Caco-2 (cell line): ENCODE measurements at places on chromosomes 6 and 20. TPM values are rescaled to one million over a fixed set of nuclear protein-coding genes. Genes with fewer than 3 reads are reported as not detected.

Gene COL21A1
- total RNA-seq, result 1.2 and 1.3 TPM in 2 replicates

Gene ANKEF1
- total RNA-seq, result 3.7 and 3.9 TPM in 2 replicates

Gene HLA-DRA
- not detected in 2 replicates for total RNA-seq

Gene TMEM30A
- 55.8 and 58.9 TPM in 2 replicates for total RNA-seq

Gene SASH1
- 41.7 and 42.0 TPM in 2 replicates for total RNA-seq

Gene CD83
- 0.77 and 1.0 TPM in 2 replicates for total RNA-seq

- no peak for DNase-seq
These were observed 448.0 kb downstream of the EYS start for GRCh38 chr6:65259059-65259458.

DNA sequence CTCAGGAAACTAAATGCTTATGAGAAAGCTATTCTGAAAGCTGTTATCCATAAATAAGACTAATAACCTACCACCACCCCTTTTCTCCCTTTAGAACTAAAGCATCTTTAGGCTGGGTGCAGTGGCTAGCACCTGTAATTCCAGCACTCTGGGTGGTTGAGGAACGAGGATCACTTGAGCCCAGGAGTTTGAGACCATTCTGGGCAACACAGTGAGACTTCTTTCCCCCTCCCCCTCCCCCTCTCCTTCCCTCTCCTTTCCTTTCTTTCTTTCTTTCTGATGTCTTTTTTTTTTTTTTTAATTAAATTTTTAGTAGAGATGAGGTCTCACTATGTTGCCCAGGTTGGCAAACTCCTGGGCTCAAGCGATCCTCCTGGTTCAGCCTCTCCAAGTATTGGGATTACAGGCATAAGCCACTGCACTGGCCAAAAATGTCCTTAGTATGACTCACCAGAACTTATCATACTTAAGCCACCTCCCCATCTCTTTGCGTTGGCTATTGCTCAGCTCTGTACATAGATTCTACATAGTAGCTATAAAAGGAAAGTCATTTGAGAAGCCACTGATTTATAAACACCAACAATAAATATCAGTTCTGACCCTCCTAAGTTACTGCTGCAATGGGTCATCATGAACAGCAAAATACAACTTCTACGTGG is 54.8 kb upstream of the SPDEF start:
- no peak for DNase-seq

DNA sequence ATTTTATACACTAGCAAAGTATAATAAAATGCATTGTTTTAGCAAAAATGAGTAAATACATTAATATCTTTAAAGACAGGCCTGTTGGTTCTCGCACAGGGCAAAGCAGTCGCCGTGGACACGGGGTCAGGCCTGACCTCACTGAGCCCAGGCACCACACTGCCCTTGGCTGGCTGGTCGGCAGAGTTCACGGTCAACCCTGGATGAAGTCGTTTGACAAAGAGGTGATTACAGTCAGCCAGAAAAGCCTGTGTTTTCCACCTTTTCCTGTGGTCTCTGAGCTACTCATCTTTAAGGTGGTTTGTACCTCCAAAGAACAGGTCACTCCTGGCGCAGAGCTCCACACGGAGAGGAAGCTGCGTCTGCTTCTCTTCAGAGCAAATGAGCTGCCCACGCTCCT is 191.5 kb downstream of the DLL1 start:
- no peak for DNase-seq

GRCh38 chr6:168584249-168584648 is 143.3 kb downstream of the SMOC2 start:
- no peak for DNase-seq

DNA sequence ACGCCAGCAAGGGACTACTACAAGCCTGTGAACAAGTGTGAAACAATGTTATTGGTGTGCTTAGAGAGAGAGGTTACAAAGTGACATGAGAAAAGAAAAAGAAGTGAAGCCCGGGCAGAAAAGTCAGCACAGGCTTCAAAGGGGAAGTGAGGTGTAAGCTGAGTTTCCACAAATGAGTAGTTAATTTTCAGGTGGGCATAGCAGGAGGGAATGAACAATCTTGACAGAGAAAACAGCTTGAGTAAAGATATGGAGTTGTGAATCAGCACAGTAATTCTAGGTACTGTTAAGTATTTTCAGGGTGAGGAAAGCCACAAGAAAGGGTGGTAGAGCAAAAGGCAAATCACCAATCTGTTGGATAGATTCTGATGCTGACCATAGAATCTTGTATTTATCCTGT is 4.3 kb downstream of the KCNQ5 start:
- no peak for DNase-seq

GRCh38 chr6:41976794-41977484 is 35.3 kb upstream of the CCND3 start:
- no peak for DNase-seq

DNA sequence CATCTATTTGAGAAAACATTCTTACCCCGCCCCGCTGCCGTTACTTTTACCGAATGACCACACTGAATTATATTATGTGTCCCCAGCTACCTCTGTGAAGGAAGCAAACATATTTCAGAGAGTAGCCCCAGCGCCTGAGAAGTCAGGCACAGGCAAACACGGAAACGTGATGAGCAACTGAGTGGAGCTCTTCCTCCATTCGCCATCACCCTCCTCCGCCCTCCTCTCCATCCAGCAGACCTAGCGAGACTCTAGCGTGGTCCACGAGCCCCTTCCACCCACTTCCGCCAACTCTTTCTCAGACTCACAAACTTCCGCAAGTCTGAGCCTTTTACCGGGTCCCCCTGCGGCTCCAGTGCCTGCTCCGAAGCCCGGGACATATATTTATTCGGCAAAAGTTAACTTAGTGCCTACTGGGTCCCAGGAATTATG is 582 bp downstream of the SNRPB start:
- peak; percentile 55 for DNase-seq

GRCh38 chr6:13026557-13026956 is 301.8 kb downstream of the TBC1D7 start:
- DNase-seq, result no peak

- no peak for DNase-seq
These were observed 324.4 kb downstream of the CENPW start for GRCh38 chr6:126664271-126664670.

DNA sequence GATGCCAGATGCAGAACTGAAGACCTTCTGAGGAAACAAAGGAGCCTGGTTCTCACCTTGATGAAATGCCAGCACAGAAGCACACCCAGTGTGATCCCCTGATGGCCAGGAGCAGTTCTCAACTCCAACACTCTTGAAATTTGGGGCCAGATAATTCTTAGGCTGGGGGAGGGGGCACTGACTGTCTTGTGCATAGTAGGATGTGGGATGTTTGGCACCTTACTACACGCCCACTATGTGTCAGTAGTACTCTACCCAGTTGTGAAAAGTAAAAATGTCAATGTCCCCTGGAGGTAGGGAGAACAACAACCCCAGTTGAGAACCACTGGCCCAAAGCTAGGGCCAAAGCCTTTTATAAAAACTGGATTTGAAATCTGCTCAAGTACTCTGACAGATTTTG is 398.3 kb upstream of the ARID1B start:
- no peak for DNase-seq

- DNase-seq, result no peak
These were observed 375.6 kb downstream of the ZFAND3 start for GRCh38 chr6:38195113-38195635.

DNA sequence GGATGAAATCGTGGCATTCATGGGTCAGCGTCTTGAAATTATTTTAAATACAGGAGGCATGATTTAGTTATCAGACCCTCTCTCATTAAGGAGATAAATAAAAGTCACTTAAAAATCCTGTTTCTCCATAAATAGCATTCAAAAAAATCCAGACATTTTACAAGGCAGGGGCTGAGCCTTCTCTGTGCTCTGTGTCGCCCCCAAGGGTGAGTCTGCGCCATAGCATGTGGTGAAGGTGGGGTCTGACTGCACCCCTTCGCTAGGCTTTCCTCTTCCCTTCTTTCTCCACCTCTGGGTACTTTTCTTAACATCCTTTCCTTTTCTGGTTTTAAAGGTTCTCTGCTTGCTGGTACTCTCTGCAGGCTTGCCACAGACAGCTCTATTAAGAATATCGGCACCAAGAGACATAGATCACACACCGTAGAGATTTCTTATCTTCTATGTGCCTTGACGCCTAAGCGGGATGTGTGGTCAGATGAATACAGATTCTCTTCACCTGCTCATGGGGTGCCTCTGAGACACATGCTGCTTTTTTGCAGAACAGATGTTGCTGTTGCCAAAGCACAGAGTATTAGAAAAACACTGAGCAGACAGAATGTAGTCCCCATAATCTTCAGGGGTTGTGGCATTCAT is 20.1 kb upstream of the FAM209A start:
- peak; percentile 46 for DNase-seq
